D341Med (cell line): ENCODE measurements at places on chromosomes 5 and 9.

DNA sequence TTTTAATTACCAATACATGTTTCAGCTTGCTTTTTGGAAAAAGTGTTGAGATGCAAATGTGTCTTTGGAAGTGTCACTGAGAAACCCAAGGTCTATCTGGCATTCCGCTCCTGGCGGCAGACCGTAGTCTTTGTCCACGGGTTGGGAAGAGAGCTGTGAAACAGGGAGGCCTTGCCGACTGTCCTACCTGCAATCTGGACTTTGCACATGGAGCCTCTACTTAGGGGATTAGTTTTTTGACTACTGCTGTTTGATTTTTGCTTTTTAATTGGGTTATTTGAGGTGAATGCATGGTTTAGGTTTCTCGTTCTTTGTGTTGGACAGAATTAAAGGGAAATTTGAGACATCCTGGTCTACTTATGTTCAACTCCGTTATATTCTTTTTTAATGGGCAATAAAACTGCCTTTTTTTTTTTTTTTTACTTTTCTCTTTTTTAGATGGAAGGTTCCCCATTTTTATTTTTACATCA, 25.7 kb downstream of the TRIO start:
- no peak for DNase-seq

GRCh38 chr5:32127711-32128110, 46.4 kb downstream of the GOLPH3 start:
- DNase-seq = no peak

GRCh38 chr9:129761901-129762369, 9.1 kb upstream of the PTGES start:
- DNase-seq = no peak

GRCh38 chr5:53877243-53877642, 316.8 kb downstream of the NDUFS4 start:
- no peak for DNase-seq

- no peak for DNase-seq
These were observed 48.2 kb downstream of the RXRA start for GRCh38 chr9:134374301-134375010.

DNA sequence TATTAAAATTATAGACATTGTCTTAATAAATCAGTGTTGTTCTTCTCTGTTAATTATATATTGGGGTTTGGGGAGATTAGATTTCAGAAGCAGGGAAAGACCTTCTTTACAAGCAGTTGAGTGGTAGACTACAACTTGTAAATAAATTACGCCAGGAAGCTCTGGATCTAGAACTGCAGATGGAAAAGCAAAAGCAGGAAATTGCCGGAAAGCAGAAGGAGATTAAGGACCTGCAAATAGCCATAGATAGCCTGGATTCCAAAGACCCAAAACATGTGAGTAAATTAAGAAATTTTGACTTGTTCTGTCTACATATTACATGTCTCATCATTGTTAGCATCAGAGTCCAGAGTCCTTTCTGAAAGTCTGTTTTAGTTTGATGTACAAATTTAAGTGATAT, 43.5 kb downstream of the CNTRL start:
- DNase-seq = no peak

DNA sequence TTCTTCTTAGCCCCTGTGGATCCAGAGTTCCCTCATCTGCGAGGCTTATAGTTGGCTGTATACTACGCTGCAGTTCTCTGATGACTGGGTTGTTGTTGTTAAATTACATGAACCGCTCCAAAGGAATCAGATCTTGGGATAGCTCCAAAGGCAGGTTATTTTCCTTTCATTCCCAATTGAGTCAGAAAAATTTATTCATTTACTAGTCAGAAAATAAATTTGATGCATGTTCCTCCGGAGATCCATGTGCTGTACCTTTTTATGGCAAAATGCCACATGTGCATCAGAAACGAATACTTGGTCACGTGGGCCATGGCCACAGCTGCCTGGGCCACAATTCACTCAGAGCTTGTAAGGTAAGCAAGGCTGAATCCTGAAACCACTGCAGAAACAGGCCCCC, 304.0 kb downstream of the NR2F1-AS1 start:
- no peak for DNase-seq

DNA sequence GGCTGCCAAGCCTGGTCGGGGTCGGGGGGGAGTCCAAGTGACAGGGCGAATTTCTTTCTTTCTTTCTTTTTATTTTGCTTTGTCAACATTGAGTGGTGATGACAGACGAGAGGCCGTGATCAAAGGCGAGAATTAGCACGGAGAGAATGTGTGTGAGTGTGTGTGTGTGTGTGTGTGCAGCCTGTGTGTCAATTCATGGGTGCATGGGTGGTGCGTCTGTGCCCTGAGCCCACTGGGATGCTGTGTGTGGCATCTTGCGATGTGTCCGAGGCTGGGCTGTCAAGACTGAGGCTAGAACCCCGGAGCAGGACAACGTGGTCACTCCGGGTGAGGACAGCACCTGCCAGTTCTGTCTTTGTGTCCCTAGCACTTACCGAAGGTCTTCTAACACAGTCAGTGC, 4.7 kb upstream of the FIBCD1 start:
- no peak for DNase-seq

- DNase-seq = peak; percentile 35
These were observed at the start of gene KCNIP1 for GRCh38 chr5:170503990-170504596. KCNIP1 (plus strand) TSS chr5:170504020.

- no peak for DNase-seq
These were observed 584.1 kb downstream of the CCDC171 start for GRCh38 chr9:16136961-16137360.

- no peak for DNase-seq
These were observed 135.9 kb downstream of the MACROH2A1 start for GRCh38 chr5:135263022-135263668.

GRCh38 chr5:10562201-10563109, 1.4 kb upstream of the ANKRD33B start:
- DNase-seq = no peak

GRCh38 chr5:92637247-92637646, 943.8 kb downstream of the NR2F1-AS1 start:
- DNase-seq = no peak

DNA sequence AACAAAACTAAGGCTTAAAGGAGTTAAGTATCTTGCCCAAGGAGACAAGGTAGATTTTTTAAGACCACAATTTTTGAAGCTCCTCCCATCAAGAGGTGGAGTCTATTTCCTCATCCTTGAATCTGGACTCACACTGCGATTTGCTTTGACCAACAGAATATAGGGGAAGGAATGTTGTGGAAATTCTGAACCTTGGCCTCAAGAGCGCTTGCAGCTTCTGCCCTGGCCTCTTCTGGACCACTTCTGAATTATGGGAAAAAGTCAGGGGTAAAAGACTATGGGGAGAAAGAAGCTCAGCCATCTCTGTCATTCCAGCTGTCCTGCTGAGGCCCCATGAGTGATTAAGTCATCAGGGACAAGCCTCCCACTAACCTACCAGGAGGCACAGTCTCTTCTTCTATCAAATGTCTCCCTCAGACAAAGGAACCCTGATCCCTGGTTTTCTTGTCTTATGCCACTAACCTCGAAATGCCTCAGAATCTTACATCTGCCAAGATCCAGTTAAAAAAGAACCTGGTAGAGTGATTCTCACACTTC, 25.9 kb downstream of the MAPKAP1 start:
- no peak for DNase-seq

GRCh38 chr9:133513214-133514100, 11.3 kb downstream of the MYMK start:
- DNase-seq = no peak

DNA sequence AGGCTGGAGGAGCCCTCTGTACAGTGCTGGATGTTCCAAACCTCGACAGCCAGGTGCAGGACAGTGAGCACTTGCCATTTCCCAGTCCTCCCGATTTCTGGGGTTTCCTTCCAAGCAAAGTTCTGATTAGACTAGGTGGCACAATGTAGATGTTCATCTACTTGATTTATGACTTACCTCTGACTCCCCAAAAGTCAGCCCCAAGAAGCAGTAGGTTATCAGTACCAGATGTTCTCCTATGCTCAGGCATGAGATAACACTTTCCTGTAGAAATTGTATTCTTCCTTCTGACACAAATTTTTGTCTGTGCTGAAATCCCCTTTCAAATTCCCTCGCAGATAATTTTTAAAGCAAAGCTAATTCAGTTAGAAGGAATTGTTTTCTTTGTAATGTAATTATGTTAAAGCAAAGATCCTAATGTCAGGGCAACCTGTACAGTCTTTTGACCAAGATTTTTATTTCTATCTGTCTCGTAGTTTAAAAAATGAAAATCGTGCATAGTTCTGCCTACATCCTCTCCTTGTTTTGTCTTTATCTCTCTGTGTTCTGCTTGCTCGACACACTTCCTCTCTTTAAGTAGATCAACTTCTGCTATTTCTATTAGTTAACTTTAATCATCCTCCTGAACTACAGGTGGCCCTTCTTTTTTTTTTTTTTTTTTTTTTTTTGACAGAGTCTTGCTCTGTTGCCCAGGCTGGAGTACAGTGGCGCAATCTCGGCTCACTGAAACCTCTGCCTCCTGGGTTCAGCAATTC, 102.4 kb upstream of the PJA2 start:
- DNase-seq = no peak

DNA sequence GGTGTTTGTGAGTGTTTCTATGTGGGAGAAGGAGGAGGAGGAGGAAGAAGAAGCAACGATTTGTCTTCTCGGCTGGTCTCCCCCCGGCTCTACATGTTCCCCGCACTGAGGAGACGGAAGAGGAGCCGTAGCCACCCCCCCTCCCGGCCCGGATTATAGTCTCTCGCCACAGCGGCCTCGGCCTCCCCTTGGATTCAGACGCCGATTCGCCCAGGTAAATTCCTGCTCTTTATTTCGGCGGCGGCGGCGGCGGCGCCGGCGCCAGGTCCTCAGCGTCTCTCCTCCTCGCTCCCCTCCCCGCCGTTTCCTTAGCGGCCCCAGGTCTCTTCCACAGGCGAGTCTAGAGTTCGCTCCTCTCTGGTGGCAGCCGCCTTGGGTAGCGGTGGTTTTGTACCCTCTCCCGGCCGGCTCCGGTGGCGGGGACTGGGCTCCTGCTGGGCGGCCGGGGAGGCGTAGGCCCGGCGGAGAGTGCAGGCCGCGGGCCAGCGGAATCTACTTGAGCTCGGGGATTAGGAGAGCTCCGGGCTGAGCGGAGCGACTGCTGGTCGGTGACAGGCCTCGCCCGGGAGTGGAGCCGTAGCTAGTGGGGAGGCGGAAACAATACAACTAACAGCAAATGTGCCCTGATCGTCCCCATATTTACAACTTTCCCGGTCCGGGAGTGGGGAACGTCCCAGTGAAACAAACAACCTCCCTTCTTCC, 547 bp downstream of the NIPBL start:
- DNase-seq = peak; percentile 68

GRCh38 chr9:71928376-71928775, 16.9 kb downstream of the C9orf85 start:
- no peak for DNase-seq

- no peak for DNase-seq
These were observed 84.5 kb upstream of the FREM1 start for GRCh38 chr9:14994738-14995137.
